ENCODE measurements at places on chromosomes 5 and 9.

GRCh38 chr5:51386916-51387883 lies 4.0 kb downstream of the ISL1 start:
- peaks cover 89% of the 10 kb centered on the region for H3K27me3 ChIP-seq
- no peak for DNase-seq
- H3K4me1 ChIP-seq: peaks cover 2% of the 10 kb centered on the region
- H3K27ac ChIP-seq: no peak overlapping the region
- H3K4me3 ChIP-seq: no peak overlapping the region
- H3K36me3 ChIP-seq: no peaks in the 10 kb centered on the region

DNA sequence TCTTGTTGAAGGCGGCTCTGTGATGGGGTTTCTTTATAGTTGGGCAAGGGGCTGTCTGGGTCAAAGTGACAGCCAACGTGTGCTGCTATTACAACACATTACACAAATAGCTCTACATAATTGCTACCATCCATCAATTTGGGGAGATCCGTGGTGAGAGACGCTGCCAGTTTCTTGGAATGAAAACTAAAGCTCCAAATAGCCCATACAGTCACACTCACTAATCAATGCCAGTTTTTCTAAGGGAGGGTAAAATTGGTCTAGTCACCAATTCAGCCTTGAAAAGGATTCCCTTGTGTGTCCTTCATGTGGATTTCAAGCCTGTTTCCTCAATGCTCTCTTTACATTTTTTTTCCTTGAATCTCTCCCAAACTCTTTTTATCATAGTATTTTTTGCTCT lies 343.3 kb upstream of the KLF4 start:
- H3K4me1 ChIP-seq: no peaks in the 10 kb centered on the region
- H3K27ac ChIP-seq: no peak overlapping the region
- no peak overlapping the region for H3K4me3 ChIP-seq
- no peak for DNase-seq

- no peak for DNase-seq
- no peak overlapping the region for H3K27ac ChIP-seq
- H3K27me3 ChIP-seq: peaks cover 14% of the 10 kb centered on the region
- H3K36me3 ChIP-seq: no peaks in the 10 kb centered on the region
Measured at GRCh38 chr5:10591966-10592365, 28.1 kb downstream of the ANKRD33B start.

DNA sequence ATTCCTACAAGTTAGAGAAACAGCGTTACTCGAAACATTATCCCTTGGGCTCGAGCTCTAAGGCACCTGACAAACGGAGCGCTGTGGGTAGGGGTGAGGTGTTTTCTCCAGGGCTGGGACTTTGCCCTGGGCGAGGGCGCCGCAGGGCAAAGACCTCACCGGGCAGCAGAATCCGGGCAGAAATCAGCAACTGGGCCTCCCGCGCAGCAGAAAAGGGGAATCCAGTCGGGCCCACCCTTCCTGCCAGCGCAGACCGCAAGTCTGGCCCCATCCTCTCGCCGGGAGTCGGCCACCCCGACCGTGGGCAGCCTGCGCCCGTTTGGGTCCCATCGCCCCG lies 430 bp upstream of the MSH3 start:
- peak overlapping the region; percentile 95 for H3K27ac ChIP-seq
- H3K4me3 ChIP-seq: no peak overlapping the region
- peaks cover 26% of the 10 kb centered on the region for H3K4me1 ChIP-seq

DNA sequence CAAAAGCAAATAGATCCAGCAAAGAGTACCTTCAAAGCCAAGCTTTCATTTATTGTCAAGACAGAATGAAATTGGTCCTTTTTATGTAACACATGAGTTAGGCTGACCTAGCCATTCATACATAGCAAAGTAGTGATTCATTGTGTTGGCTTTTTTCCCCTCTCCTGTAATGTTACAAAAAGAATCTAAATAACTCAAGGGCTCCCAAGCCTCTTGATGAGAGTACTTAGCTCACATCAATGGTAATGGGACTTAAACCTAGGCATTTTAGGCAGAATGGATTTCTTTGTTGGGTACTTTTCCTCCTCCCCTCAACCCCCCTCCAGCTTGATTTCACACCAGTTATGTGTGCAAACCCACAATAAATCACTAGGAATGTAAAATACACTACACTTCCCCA lies 123.7 kb downstream of the EBF1 start:
- peaks cover 2% of the 10 kb centered on the region for H3K4me1 ChIP-seq
- H3K4me3 ChIP-seq: no peak overlapping the region
- H3K36me3 ChIP-seq: no peaks in the 10 kb centered on the region
- H3K27me3 ChIP-seq: peaks cover 5% of the 10 kb centered on the region
- no peak overlapping the region for H3K27ac ChIP-seq
- DNase-seq: no peak

GRCh38 chr5:122434205-122434970 lies 122.4 kb downstream of the SNCAIP start:
- no peaks in the 10 kb centered on the region for H3K4me1 ChIP-seq
- H3K27ac ChIP-seq: no peak overlapping the region
- DNase-seq: no peak
- H3K4me3 ChIP-seq: no peak overlapping the region

- no peak overlapping the region for H3K27ac ChIP-seq
- H3K4me3 ChIP-seq: no peak overlapping the region
- no peaks in the 10 kb centered on the region for H3K36me3 ChIP-seq
- DNase-seq: no peak
- H3K4me1 ChIP-seq: no peaks in the 10 kb centered on the region
Measured at GRCh38 chr5:5752844-5753243, 330.4 kb downstream of the ICE1 start.

GRCh38 chr5:97923496-97923895 lies 740.4 kb upstream of the RIOK2 start:
- no peaks in the 10 kb centered on the region for H3K36me3 ChIP-seq
- no peaks in the 10 kb centered on the region for H3K4me1 ChIP-seq
- no peak overlapping the region for H3K27ac ChIP-seq
- no peak for DNase-seq
- no peaks in the 10 kb centered on the region for H3K27me3 ChIP-seq
- H3K4me3 ChIP-seq: no peak overlapping the region

- H3K27ac ChIP-seq: no peak overlapping the region
- H3K4me3 ChIP-seq: no peak overlapping the region
- no peak for DNase-seq
Measured at GRCh38 chr9:65444943-65445342, 159.9 kb upstream of the FOXD4L5 start.

DNA sequence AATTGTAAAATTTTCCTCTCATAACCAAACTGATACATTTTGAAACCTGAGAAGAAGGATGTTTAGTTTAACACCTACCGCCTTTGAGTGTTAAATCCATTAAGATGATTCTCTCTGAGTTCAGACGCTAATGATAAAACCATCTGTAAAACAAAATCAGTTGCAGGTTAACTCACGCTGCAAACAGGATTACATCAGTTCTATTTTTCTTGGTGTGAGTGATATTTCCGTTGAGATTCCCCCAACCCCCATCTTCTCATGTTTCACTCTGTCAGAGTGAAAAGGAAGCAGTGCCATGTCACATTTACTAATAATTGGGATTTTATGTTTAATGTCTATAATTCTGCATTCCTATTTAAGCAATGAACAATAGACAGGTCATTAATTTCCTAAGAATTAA lies 146.5 kb downstream of the FANCC start:
- no peak for DNase-seq
- H3K36me3 ChIP-seq: peaks cover 40% of the 10 kb centered on the region
- H3K4me3 ChIP-seq: no peak overlapping the region
- H3K27me3 ChIP-seq: no peaks in the 10 kb centered on the region
- peaks cover 21% of the 10 kb centered on the region for H3K4me1 ChIP-seq

GRCh38 chr5:107431998-107432397 lies 238.7 kb downstream of the EFNA5 start:
- no peaks in the 10 kb centered on the region for H3K36me3 ChIP-seq
- no peak overlapping the region for H3K4me3 ChIP-seq
- peaks cover 3% of the 10 kb centered on the region for H3K4me1 ChIP-seq
- DNase-seq: no peak
- H3K27ac ChIP-seq: no peak overlapping the region

DNA sequence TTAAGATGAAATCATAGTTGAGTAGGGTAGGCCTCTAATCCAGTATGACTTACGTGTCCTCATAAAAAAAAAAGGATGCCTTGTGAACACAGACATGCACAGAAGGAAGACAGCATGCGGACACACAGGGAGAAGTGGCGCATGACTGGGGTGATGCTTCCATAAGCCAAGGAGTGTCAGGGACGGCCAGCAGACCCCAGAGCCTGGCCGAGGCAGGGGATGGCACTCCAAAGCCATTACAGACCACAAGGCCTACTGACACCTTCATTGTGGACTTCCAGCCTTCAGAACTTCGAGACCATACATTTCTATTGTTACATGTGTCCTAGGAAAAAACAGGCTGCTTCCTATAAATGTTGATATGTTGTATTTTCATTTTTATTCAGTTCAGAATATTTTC lies 19.9 kb downstream of the EHMT1 start:
- peak overlapping the region; percentile 71 for H3K4me3 ChIP-seq
- no peak for DNase-seq
- peaks cover 51% of the 10 kb centered on the region for H3K4me1 ChIP-seq
- H3K27me3 ChIP-seq: no peaks in the 10 kb centered on the region
- peaks cover 53% of the 10 kb centered on the region for H3K36me3 ChIP-seq

DNA sequence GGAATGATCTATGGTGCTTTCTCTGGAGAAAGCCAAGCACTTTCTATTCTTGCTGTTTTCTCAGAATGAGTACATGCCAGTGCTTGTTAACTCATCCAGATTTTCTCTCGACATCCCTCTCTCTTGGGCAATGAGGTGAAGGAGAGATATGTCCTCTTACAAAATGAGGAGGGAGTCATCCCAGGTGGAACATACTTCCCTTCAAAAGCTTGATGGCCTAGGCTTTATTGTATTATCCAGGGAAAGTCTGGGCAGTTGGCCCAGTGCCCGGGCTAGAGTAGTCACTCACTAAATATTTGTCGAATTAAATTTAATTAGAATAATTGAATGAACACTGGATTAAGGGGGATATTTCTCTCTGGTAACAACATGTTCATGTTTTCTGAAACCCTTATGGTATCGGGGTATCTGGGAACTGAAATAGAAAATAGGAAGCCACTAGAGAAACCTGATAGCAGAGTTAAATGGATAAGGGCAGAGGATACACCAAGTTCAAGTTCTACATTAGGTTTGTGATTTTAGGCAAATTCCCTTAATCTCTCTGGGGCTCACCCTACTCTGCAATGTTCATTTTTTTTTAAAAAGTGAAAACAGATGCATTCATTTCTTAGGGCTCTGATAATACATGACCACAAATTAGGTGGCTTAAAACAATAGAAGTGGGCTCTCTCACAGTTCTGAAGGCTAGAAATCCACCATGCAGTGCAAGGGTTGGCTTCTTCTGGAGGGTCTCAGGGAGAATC lies 99.6 kb downstream of the LIFR start:
- H3K4me3 ChIP-seq: no peak overlapping the region
- H3K36me3 ChIP-seq: no peaks in the 10 kb centered on the region
- H3K27me3 ChIP-seq: peaks cover 85% of the 10 kb centered on the region
- H3K4me1 ChIP-seq: peaks cover 24% of the 10 kb centered on the region

- no peak overlapping the region for H3K4me3 ChIP-seq
- no peak overlapping the region for H3K27ac ChIP-seq
- H3K36me3 ChIP-seq: no peaks in the 10 kb centered on the region
- no peaks in the 10 kb centered on the region for H3K4me1 ChIP-seq
- no peak for DNase-seq
Measured at GRCh38 chr9:10007356-10007755, 605.4 kb downstream of the PTPRD start.

GRCh38 chr5:143216211-143216610 lies 187.3 kb downstream of the NR3C1 start:
- H3K27ac ChIP-seq: peak overlapping the region; percentile 87
- peaks cover 65% of the 10 kb centered on the region for H3K4me1 ChIP-seq
- no peak overlapping the region for H3K4me3 ChIP-seq
- no peak for DNase-seq
- H3K27me3 ChIP-seq: no peaks in the 10 kb centered on the region
- peaks cover 28% of the 10 kb centered on the region for H3K36me3 ChIP-seq

DNA sequence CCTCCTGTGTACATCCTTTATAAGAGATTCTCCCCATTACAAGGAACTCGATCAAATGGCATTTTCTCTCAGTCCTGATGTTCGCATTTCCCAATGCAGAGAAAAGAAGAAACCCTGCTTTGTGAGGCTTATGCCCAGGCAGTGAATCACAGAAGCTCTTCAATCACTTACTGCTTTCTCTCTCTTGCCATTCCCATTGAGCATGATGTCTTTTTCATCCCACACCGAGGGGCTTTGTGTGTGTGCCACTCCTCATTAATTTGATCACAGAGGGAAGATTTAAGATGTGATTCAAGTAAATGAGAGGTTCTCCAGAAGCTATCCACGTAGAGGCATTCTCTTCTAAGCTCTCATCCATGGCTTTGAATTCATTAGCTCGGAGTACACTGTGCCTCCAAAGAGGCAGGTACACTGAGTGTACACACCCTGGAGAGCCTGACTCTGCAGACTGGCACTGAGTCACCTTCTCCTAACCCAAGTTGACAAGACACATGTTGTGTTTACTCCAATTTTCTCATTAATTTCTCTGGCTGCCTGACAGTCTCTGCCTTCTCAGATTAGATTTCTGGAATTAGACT lies 45.4 kb downstream of the MFAP3 start:
- no peaks in the 10 kb centered on the region for H3K36me3 ChIP-seq
- H3K4me3 ChIP-seq: no peak overlapping the region
- DNase-seq: no peak

DNA sequence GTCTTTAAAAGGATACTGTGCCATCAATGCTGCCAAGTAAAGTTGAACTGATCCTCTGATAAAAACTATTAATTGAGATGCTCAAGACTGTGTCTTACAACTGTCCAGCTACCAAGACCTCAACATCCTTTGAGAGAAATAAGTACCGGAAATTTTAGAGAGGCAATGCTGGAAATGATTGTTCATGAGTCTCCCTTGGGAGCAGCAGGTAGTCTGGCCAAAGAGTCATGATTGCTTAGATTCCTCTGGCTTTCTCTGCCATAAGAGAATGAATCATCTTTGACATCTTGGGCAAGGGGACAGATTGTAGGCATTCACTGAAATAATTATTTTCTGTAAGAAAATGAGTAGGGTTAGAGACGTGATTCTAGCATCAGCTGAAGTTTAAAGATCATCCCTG lies 466.6 kb upstream of the DAB2 start:
- H3K4me1 ChIP-seq: no peaks in the 10 kb centered on the region
- DNase-seq: no peak
- H3K27ac ChIP-seq: no peak overlapping the region
- no peak overlapping the region for H3K4me3 ChIP-seq

DNA sequence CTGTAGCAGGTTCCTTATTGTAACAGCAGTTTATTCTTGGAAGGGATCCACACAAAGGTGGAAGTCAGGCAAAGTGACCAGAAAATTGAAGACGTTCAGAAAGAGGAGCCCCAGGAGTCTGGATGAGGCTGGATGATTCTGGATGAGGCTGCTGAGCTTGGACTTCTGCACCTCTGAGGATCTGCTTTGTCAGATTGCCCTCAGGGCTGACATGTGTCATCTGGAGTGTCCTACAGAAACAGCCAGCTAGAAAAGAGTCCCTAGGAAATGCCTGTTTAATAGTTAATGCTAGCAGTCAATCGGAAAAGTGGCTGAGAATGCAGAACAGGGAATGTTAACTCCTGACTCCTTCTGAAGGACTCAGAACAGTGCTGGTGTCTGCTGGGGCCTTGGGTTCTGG lies 236.4 kb downstream of the LRRC70 start:
- H3K4me3 ChIP-seq: no peak overlapping the region
- H3K27me3 ChIP-seq: peaks cover 17% of the 10 kb centered on the region
- H3K36me3 ChIP-seq: no peaks in the 10 kb centered on the region
- no peaks in the 10 kb centered on the region for H3K4me1 ChIP-seq
- no peak for DNase-seq
- no peak overlapping the region for H3K27ac ChIP-seq

Measured in activated T-cell treated with anti-CD3 and anti-CD28 coated beads, Interleukin-2, amount 50 U/mL, for 24 hours (primary cell).